Renal pelvis (tissue), 12 donors: ENCODE measurements at places on chromosomes 6 and 20. TPM values are rescaled to one million over a fixed set of nuclear protein-coding genes. Genes with fewer than 3 reads are reported as not detected.

GRCh38 chr6:54481091-54481490 lies 172.8 kb downstream of the TINAG start:
- no peak for DNase-seq

- DNase-seq: no peak
These were observed 38.2 kb downstream of the CAP2 start for GRCh38 chr6:17431581-17431980.

Gene BTNL2
- 3.9 TPM for polyA plus RNA-seq

GRCh38 chr6:117605169-117605826 lies 3.0 kb upstream of the GOPC start:
- peak; percentile 42 for DNase-seq

GRCh38 chr20:20405623-20406022 lies 37.7 kb downstream of the INSM1 start:
- no peak for DNase-seq

GRCh38 chr20:57150559-57150958 lies 115.9 kb downstream of the BMP7 start:
- DNase-seq: no peak

Gene LPA
- 0.19 TPM for polyA plus RNA-seq

GRCh38 chr6:36241728-36242127 lies 28.1 kb upstream of the PNPLA1 start:
- DNase-seq: no peak

Gene DLK2
- 1.6 TPM for polyA plus RNA-seq

DNA sequence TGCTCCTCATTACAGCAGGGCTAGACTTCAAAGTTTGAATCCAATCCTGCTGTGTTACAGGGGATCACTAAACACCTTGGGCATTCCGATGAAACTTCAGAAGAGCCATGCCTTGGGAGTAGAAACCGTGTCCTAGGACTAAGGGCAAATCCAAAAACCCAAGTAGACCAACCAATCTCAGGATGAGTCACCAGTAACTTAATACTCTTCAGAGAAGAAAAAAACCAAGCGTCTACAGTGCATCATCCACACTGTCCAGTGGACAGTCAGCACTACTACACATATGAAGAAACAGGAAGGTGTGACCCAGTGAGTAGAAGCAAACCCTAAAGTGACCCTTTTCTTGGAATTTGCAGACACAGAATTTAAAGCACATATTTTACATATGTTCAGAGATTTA lies 39.5 kb upstream of the VAPB start:
- no peak for DNase-seq

Gene ULBP3
- 9.7 TPM for polyA plus RNA-seq

DNA sequence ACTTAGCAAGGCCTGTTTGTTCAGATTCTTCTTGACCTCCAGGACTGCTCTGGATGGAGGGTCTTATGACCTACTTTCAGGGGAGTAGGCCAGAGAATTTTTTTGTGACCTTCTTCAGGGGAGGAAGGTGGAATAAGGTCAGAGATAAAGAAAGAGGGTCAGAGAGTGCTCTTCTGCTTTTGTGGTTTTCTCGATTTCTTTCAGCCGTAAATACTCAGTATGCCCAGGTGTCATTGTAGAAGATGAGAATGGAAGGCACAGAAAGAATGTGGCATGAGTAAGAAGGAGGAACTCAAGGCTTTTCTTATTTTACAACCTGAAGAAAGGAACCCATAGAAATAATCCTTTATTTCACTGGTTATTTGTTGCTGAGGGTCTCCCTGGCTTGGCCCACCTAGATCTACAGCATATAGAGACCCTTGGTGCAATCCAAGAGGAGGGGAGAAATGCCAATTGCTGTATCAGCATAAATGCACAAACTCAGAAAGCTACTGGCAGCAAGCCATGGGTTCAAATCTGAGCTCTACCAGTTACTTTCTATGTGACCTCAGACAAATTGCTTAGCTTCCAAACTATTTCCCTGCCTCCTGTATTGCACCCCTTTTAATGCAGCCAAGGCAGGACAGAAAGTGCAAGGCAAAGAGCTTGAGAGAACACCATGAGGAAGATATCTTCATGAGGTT lies 68.0 kb downstream of the OLIG3 start:
- DNase-seq: no peak

Gene GATA5
- 7.5 TPM for polyA plus RNA-seq

- no peak for DNase-seq
These were observed 134.4 kb upstream of the COL21A1 start for GRCh38 chr6:56381801-56382251.

DNA sequence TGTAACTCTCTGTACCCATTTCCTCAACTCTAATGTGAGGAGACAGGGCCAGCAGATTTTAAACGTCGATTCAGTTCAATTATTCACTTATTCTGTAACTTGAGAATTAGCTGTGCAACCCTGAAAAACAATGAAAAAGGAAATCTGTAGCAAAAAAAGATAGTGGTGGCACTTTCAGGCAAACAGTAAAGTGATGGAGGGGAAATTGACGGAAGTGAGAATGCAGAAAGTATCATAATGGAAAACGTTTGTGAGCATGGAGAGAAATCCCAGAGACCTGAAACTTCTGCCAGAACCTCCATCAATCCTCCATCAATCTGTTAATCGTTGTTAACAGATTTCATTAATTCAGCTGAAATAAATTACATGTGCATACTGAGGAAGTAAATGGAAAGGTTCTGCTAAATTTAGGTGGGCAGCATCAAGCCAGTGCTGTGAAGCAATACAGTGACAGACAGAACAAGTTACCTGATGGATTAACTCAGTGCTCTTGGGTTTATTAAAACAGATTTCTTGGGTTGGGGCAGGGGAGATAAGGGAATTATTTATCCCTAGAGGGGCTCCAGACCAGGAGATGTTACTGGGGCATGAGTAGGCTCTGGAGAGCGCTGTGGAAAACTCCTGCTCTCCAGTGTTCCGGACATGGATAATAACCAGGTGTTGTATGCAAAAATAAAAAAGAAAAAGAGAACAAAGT lies 17.5 kb downstream of the KIZ start:
- no peak for DNase-seq

GRCh38 chr6:111823831-111824607 lies 49.2 kb downstream of the FYN start:
- no peak for DNase-seq

DNA sequence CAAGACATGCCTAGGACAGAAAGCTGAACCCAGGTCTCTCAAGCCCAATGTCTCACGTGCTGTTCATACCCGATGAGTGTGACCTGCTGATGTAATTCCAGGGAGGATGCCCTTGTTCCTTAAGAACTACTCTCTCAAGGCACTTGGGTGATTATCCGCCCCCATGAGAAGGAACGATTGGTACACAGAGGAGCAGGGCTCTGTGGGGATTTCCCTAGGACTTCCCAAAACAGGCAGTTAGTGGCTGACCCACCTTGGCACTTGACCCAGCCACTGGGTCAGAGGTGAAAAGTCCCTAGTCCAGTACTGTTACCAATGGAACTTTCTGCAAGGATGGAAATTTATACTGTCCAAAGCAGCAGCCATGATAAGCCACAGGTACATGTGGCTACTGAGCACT lies 9.2 kb upstream of the BPIFB6 start:
- no peak for DNase-seq

DNA sequence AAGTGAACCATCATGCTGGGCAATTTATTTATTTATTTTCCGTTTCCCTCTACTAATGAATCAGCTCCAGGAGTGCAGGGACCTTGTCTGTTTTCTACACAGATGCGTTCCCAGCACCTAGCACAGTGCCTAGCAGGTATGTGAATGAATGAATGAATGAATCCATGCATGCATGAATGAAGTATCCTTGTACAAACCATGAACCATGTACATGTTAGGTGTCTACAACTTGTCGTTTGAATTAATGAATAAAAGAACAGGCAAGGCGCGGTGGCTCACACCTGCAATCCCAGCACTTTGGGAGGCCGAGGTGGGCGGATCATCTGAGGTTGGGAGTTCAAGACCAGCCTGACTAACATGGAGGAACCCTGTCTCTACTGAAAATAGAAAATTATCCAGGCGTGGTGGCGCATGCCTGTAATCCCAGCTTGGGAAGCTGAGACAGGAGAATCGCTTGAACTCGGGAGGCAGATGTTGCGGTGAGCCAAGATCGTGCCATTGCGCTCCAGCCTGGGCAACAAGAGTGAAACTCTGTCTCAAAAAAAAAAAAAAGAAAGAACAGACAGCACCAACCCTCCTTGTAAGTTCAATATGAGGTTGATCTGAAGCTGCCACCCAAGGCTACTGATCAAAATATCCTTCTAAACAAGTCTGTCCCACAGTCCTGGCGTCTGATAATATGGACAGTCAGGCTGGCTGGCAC lies 27.3 kb upstream of the SLC9A8 start:
- no peak for DNase-seq

- DNase-seq: no peak
These were observed 67.0 kb upstream of the SMIM29 start for GRCh38 chr6:34315780-34316179.

GRCh38 chr6:131197716-131198115 lies 62.4 kb downstream of the AKAP7 start:
- no peak for DNase-seq

DNA sequence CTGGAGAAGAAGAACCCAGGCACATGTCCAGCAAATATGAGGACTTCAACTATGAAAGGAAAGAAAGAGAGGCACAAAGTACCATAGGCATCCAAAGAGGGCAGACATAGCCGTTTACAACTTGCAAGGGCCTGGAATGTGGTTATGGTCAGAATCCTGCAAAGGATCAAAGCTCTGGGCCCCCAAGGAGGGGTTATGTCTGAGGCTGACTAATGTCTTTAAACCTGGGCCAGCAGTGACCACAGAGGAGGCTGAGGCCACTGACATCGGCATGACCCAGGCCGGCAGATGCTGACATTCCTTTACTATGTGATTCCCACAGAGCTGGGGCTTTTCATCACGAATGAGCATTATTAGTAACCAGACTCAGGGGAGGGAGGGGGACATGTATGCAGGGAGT lies 861.1 kb downstream of the DHX35 start:
- DNase-seq: no peak

- DNase-seq: no peak
These were observed 16.0 kb downstream of the HLA-DPA1 start for GRCh38 chr6:33057222-33058150.

DNA sequence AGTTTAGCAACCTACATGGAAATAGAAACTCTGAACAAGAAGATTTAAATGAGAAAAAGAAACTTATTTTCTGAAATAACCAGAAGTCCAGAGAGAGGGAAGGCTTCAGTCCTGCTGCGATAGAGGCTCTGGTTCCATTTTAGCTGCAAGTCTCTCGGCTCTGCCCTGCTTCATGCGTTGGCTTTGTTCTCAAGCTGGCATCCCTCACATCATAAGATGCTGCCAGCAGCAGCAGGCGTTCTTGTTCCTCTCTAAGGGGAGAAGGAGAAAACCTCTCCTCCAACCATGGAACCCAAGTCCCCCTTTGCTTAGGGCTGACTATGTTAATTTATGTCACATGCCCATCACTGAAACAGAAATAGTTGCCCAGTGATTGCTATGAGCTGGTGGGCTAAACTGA lies 46.4 kb upstream of the PMEPA1 start:
- no peak for DNase-seq

DNA sequence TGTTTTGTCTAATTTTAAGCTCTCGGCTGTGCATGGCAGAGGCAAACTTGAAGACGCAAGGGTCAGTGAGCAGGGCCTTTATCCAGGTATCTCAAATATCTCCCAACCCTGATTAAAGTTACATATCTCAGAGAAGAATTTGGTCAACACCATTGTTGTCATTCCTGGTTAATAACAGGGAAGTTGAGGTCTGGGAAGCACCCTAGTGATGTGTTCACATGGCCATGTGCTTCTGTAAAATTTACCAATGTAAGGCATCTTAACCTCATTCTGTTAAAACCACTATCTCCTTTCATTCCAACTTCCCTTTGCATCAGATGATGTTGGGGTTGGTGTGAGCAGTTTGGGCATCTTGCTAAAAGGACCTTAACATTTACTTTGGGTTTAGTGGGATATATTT lies 4.0 kb upstream of the FAM110A start:
- no peak for DNase-seq

Gene B3GALT4
- 5.2 TPM for polyA plus RNA-seq

DNA sequence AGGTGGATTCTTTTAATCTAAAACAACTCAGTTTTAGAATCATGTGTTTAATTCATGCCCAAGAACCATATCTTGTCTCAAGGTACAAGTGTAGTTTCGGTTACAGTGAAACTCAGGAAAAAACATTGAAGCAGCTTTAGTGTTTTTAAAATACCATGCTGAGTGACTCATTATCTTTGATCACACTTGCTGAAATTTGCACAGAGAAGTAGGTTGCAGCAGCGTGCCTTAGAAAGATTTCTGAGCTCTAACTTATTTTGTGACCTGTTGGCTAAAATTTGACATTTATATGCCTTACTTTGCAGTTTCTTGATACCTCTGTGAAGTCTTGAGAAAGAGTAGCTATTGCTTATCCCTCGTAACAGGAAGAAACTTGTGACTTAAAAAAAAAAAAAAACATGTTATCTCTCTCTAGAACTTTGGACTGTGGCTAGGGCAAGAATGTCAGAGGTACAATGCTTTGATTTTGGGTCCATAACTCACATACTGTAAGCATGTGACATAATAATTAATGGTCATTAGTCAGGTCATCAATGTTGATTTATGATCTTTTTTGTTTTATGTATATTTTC lies 34.5 kb upstream of the FUCA2 start:
- no peak for DNase-seq

- no peak for DNase-seq
These were observed 80.8 kb downstream of the LYRM4 start for GRCh38 chr6:5179917-5180316.

GRCh38 chr6:3312604-3313231 lies 54.0 kb downstream of the PSMG4 start:
- DNase-seq: no peak

- no peak for DNase-seq
These were observed 77.4 kb upstream of the CEP162 start for GRCh38 chr6:84304881-84305280.

Gene TDRD6
- polyA plus RNA-seq: 3.8 TPM

Gene SLCO4A1
- 4.4 TPM for polyA plus RNA-seq

Gene TPD52L1
- polyA plus RNA-seq: 95.4 TPM

DNA sequence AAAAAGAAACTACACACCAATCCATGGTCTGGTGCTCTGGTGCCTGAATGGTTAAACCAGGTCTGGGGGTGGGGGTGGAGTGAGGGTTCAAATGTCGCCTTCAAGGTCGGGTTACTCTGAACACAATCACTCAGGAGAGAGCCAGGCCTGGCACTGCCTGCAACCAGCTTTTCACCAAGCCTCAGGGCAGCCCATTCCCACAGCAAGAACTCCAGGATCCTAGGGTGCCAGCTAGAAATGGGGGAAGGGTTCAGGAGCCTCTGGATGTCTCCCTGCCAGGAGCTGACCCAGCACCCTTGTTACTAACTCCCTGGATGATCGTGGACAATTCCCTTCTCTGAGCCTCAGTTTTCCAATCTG lies 6.7 kb downstream of the SDC4 start:
- DNase-seq: no peak

- no peak for DNase-seq
These were observed 16.1 kb upstream of the GRM4 start for GRCh38 chr6:34161857-34162515.

Gene CAP2
- 13.0 TPM for polyA plus RNA-seq

Gene OR2B6
- not detected for polyA plus RNA-seq

Gene TMEM200A
- 22.9 TPM for polyA plus RNA-seq

- DNase-seq: peak; percentile 52
These were observed 50.8 kb upstream of the NRN1 start for GRCh38 chr6:6057442-6058053.

- no peak for DNase-seq
These were observed 123.6 kb downstream of the SYCP2 start for GRCh38 chr20:59809630-59810448.

GRCh38 chr20:22770241-22770800 lies 185.9 kb upstream of the FOXA2 start:
- no peak for DNase-seq

- DNase-seq: no peak
These were observed 40.9 kb downstream of the PSMB1 start for GRCh38 chr6:170512249-170512648.

Gene PARD6B
- 21.1 TPM for polyA plus RNA-seq

Gene CST5
- polyA plus RNA-seq: 0.30 TPM
